ENCODE measurements at places on chromosomes 2 and 18. TPM values are rescaled to one million over a fixed set of nuclear protein-coding genes. Genes with fewer than 3 reads are reported as not detected.

- peak; percentile 58 for DNase-seq
These were observed 147.0 kb upstream of the ID2 start for GRCh38 chr2:8534729-8535468.

GRCh38 chr2:10059016-10059351, 15.6 kb downstream of the KLF11 start:
- DNase-seq = no peak

- DNase-seq = no peak
These were observed 35.4 kb downstream of the BARD1 start for GRCh38 chr2:214774108-214774507.

DNA sequence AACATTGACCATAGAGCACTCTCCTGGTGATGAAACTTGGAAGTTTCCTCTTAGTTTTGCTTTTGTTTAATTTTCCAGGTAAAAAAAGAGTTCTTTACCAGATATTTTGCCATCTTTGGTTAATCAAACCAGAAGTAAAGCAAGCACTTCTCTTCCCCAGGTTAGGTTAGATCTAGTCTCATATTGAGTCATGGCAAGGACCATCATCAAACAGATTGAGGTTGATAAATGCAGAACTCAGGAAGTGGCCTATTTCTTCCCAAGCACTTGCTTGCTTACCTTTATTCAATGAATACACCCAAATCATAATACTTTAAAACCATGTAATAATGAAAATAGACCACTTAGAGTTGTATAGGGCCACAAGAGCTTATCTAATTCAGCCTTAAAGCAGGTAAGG, 23.4 kb downstream of the DNAH6 start:
- no peak for DNase-seq

- DNase-seq = no peak
These were observed 160.2 kb upstream of the NCK2 start for GRCh38 chr2:105584435-105585010.

DNA sequence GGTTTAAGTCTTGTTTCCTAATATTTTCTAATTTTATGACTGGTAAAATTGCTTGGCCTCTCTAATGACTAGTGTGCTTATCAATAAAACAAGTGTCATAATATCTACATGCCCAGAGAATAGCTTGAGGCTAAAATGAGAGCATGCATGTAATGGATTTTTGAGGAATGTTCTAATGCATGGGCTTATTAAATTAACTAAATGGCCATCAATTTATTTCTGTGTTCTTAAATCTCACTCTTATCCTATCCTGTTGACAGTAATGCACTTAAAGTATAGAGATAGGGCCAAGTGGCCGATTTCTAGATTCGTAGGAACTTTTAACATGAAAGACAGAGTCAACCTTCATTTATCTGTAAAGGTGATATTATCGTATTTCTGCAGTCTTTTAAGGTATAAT, 252.4 kb upstream of the COL3A1 start:
- DNase-seq = no peak

DNA sequence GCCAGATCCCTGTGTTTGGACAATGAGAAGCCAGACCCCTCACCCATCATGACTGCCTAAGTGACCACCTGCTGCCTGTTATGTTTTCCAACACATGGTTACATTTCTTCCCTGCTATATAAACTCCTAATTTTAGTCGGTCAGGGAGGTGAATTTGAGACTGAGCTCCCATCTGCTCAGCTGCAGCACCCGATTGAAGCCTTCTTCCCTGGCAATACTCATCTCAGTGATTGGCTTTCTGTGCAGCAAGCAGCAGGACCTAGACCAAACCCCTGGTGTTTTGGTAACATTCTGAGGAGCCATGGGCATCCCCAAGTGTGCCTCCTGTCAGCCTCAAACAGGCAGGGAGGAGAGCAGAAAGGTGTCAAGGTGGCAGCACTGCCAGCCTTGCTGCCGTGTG, 141.2 kb downstream of the CD8B2 start:
- no peak for DNase-seq

DNA sequence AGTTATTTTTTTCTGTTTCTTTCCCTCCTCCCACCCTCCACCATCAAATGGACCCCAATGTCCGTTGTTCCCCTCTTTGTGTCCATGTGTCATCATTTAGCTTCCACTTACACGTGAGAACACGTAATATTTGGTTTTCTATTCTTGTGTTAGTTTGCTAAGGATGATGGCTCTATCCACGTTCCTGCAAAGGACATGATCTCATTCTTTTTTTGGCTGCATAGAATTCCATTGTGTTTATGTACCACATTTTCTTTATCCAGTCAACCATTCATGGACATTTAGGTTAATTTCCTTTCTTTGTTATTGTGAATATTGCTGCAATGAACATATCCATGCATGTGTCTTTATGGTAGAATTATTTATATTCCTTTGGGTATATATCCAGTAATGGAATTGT, 91.3 kb upstream of the TNP1 start:
- no peak for DNase-seq

- no peak for DNase-seq
These were observed 144.2 kb upstream of the DLGAP1 start for GRCh38 chr18:4599312-4599711.

GRCh38 chr2:113676623-113677266, 49.7 kb downstream of the RABL2A start:
- DNase-seq = no peak

- DNase-seq = no peak
These were observed 72.4 kb downstream of the ID2 start for GRCh38 chr2:8754106-8754776.

GRCh38 chr2:152126664-152127063, 27.8 kb upstream of the CACNB4 start:
- DNase-seq = no peak

DNA sequence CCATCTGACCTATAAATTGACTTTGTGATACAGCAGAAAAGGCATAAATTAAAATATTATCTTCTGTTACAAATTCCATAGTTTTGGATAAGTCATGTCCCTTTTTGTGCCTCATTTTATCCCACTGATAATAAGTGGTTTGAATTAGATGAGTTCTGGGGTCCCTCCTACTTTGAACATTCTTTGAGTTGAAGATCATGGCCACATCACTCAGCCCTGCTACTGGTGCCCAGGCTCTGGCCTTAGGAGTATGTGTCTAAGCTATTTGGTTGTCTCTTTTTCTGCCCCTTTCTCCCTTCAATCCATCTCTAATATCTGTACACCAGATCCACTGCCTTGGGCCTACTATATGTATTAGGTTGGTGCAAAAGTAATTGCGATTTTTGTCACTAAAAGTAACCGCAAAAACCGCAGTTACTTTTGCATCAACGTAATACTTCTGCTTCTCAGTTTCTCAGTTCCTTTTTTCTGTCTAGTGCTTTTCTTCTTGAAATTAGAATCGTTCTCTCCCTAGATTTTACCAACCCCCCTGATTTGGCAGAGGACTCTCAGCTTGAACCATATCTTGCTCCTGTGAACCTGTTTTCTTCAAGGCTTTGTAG, 362.5 kb upstream of the TNP1 start:
- DNase-seq = no peak

DNA sequence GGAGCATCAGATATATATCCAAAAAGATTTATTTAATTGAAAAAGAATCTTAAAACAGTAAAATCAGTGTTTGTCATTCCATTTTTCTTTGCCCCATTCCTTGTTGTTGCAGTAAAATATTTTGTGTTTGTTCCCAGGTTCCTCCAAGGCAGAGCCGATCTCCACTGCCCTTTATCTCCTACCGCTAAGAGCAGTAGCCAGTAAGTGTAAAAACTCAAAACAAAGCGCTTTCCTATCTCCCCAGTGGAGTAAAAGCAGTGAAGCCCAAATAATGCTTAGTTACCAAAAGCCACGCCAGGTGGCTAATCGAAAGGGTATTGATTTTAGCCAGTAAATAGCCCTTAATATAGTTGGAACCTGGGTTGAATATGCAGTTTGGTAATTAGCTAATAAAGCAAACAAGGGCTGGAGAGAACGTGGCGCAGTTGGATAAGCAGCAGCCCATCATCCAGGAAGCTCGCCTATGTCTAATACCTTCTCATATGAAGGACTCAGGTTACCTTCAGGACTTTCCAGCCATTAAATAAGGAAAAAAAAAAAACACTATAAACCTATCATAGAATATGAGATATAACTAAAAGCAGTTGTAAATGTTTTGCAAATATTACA, 12.4 kb upstream of the GPD2 start:
- no peak for DNase-seq

- no peak for DNase-seq
These were observed 731.7 kb upstream of the ID2 start for GRCh38 chr2:7950035-7950612.

GRCh38 chr18:35511833-35512232, 14.1 kb upstream of the INO80C start:
- no peak for DNase-seq

- DNase-seq = no peak
These were observed 87.1 kb downstream of the TSHZ1 start for GRCh38 chr18:75297731-75298130.

- no peak for DNase-seq
These were observed 65.8 kb downstream of the CD8B2 start for GRCh38 chr2:106552921-106553320.

- DNase-seq = no peak
These were observed 52.2 kb upstream of the GALNT13 start for GRCh38 chr2:153819501-153819900.

- DNase-seq = no peak
These were observed 43.9 kb downstream of the WDR75 start for GRCh38 chr2:189485146-189485545.

DNA sequence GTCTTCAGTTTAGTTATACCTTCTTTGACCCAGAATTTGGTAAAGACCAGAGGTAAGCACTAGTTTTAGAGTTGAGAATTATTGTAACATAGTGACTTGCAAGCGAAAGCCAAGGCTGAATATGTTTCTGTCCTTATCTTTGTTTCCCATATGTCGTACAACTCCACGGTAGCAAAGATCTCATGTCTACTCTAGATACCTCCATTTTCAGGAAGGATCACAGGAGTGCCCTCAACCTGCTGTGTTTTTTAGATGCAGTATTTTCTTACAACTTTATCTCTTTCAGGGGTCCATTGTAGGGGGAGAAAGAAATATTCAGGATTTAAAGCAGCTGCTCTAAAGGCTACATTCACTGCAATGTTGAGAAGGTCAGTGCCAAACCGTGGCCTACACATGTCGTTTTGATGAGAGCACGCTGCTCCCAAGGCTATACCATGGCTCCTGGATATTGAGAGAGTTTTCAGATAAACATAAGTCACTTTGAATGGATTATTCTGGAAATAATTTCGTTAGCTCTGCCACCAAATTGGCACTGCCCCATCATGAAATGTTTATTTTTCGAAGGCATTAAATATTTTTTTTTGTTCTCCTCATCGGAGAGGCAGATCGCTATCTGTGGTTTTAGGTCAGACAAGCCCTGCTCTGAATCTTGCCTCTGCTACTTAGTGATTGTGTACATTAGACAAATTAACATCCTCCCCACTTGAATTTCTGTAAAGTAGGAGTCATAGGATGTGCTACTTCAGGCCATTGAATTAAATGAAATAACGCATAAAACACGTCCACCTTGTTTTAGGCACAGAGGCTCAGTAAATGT, 2.1 kb downstream of the RHBDD1 start:
- no peak for DNase-seq

GRCh38 chr2:142586693-142587580, 290.5 kb upstream of the KYNU start:
- DNase-seq = no peak

GRCh38 chr2:132618734-132619133, 51.3 kb downstream of the LYPD1 start:
- no peak for DNase-seq

The LCT gene
- not detected for total RNA-seq

The MEIS1 gene
- total RNA-seq = 23.0 TPM

The SIX3 gene
- total RNA-seq = not detected

The CACNB4 gene
- total RNA-seq = 17.7 TPM

The ANKRD44 gene
- 41.3 TPM for total RNA-seq

The SAG gene
- total RNA-seq = not detected

The MSTN gene
- total RNA-seq = 0.73 TPM

The FABP1 gene
- not detected for total RNA-seq

The COPS8 gene
- 205 TPM for total RNA-seq

The HOXD12 gene
- not detected for total RNA-seq

The GNLY gene
- total RNA-seq = 2.6 TPM

The SKOR2 gene
- not detected for total RNA-seq

The KCMF1 gene
- 35.7 TPM for total RNA-seq

The DGKD gene
- 37.3 TPM for total RNA-seq

The UGT1A3 gene
- total RNA-seq = not detected

The UGT1A5 gene
- total RNA-seq = not detected

The REEP1 gene
- total RNA-seq = 0.32 TPM
